ENCODE measurements at places on chromosomes 2 and 18.

- no peak for DNase-seq
These were observed 46.3 kb downstream of the PLEKHB2 start for GRCh38 chr2:131151398-131151797.

DNA sequence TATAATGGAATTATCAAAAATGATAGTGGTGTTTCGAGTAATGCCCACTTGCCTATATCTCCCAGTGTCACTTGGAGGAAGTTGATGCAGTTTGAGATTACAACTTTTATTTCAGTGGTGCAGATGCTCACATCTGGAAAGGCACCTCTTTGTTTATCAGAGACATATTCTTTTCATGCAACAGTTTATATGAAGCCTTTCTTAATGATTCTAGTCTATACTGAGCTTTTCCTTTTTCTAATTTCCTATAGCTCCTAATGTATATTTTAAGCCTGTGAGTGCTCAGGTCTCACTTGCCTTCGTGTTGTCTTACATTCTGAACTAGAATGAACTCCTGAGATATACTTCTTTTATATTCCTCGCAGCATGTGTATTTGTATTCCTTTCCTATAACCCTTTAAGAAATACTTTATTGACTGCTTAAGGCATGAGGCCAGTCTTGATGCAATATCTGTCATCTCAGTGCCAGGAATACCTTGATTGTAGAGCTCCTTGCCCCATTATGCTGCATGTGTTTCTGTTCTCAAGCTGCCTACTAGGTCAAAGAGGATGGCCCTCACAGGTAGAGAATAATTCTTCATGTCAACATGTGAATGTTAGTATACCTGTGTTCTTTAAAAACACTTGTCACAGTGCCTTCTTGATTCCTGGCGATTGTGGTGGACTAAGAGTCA is 52.6 kb downstream of the VRK2 start:
- DNase-seq = no peak

DNA sequence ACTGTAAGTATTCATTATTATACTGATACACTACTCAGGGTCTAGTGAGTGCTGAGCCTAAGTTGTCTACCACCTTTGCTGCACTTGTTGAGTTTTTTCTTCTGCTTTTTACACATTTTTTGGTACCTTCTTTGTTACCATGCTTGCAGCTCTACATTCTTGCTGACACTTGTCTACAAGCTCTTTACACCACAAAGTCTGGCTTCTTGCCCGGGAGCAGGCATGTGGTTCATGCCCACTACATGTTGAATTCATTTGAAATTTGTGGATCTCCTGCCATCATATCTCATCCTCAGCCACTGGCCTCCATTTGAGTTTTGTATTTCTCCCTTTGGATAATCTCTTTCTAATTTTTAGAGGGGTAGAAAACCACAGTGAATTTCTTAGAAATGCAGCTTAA is 29.9 kb downstream of the IL18R1 start:
- DNase-seq = no peak

- DNase-seq = no peak
These were observed 52.2 kb downstream of the C1QL2 start for GRCh38 chr2:119106301-119106897.

GRCh38 chr2:84741182-84741822 is 139.6 kb downstream of the TRABD2A start:
- no peak for DNase-seq

DNA sequence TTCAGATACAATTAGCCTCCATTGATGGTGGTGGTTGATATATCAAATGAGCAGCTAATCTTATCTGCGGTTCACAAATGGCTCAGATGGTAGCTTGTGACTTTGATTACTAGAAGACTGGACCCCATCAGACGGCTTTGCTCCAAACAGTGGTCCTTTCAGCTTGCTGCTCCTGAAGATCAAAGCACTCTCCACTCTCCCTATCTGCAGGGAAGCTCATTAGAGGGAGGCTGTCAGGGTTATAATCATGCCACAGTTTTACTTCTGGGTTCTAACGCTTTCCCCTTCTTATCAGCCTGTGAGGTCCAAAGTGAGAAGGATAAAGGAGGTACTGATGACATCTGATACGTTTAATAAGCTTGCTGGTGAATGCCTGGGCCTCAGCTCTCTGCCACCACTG is 247.1 kb upstream of the NT5C1B start:
- no peak for DNase-seq

DNA sequence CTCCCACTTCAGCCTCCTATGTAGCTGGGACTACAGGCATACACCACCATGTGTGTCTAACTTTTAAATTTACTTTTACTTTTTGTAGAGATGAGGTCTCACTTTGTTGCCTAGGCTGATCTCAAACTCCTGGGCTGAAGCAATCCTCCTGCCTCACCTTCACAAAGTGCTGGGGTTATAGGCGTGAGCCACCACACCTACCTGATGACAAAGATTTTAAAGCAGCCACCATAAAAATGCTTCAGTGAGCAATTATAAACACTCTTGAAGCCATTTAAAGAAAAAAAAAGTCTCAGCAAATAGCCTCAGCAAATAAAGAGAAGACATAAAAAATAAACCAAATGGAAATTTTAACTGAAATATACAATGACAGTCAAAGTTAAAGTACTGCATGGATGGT is 35.6 kb downstream of the MRPS5 start:
- no peak for DNase-seq

- DNase-seq = no peak
These were observed 7.4 kb upstream of the FHL2 start for GRCh38 chr2:105406221-105406620.

GRCh38 chr2:241545523-241546473 is 12.7 kb upstream of the BOK start:
- DNase-seq = no peak

- no peak for DNase-seq
These were observed 194.7 kb upstream of the TFPI start for GRCh38 chr2:187748958-187749357.

DNA sequence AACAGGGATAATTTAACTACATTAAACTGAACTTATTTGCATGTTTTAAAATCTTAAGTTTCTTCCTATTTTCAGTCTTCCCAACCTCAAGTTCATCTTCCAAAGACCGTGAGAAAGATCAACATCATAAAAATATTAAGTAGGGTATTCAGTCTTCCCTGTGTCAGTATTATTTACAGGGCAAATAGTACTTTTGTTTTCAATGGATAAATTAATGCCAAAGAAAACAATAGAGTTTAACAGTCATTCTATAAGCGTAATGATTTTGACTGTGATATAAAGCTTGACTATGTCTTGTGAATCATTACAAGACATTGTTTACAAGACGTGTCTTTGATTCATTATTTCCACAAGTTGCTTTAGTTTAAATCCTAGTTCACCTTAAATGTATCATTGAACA is 48.0 kb upstream of the NRXN1 start:
- DNase-seq = no peak

- no peak for DNase-seq
These were observed 681.3 kb downstream of the ADCYAP1 start for GRCh38 chr18:1585881-1586488.

- DNase-seq = peak; percentile 7
These were observed 30.4 kb downstream of the SERTAD2 start for GRCh38 chr2:64623242-64623850.

- DNase-seq = no peak
These were observed 1.7 kb downstream of the MARS2 start for GRCh38 chr2:197706839-197707207.

GRCh38 chr2:137676346-137676745 is 287.9 kb upstream of the HNMT start:
- no peak for DNase-seq

DNA sequence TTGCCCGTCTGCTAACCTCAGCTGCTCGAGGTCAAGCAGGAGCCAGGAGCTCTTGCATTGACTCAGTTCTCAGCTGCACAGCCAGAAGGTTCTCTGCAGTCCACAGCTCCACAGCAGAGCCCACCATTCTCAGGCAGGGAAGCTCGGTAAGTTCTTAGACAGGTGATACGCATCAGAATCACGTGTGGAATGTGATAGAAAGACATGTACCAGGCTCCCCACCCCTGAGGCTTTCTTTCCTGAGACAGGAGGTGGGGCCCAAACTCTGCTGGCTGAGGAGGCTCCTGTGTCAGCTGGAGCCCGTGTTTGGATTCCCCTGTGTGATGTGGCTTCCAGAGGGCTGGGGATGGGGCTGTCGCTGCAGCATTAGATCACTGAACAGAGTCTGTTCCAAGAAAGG is 28.0 kb downstream of the DIPK1C start:
- DNase-seq = no peak

GRCh38 chr2:46257476-46257875 is 39.7 kb upstream of the EPAS1 start:
- no peak for DNase-seq

- DNase-seq = no peak
These were observed 638.0 kb downstream of the CNTNAP5 start for GRCh38 chr2:124662946-124663644.

DNA sequence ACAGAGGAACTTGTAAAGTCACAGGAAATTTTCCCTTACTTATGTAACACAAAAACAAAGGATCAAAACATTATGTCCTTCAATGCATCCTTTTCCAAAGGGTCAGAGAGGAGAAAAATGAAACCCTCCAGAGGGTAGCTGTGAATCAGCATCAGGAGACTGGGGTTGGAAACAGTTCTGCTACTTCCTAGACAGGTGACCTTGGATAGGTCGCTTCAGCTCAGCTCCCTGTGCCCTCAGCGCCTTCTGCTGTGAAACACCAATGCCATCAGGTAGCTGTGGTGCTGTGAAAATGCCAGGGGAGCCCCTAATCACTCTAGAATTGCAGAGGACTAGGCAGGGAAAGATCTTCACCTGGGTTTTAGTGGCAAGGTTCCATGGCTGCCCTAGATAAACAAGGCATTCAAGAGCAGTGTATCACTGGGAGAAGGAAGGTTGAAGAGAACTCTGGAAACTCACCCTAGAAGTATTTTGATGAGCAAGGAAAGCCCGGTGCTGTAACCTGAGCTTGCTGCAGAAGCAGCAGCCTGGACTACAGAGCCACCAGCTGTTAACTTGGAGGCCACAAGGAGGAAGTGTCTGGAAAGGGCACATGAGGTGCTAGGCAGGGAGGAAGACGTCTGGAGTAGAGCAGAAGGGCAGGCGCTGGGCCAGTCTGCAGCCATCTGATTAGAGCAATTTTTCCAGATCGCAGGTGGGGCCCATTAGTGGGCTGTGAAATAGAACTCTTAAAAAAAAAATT is 100.7 kb upstream of the MCFD2 start:
- no peak for DNase-seq

DNA sequence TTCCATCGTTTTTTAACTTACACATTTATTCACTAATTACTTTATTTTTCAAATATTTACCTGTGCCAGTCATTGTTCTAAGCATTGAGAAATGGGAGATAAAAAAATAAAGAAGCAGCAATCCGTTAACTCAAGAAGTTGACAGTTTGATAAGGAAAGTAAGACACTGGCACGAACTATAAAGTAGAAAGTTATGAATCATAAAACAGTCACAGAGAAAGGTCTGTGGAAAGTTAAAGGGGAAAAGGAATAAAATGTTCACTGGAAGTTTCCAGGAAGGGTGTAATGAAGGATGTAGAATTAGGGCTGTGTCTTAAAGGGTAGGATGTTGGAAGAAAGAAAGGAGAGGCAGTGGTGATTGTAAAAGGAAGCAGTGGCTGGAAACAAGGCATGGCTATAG is 118.9 kb downstream of the RDH14 start:
- no peak for DNase-seq

DNA sequence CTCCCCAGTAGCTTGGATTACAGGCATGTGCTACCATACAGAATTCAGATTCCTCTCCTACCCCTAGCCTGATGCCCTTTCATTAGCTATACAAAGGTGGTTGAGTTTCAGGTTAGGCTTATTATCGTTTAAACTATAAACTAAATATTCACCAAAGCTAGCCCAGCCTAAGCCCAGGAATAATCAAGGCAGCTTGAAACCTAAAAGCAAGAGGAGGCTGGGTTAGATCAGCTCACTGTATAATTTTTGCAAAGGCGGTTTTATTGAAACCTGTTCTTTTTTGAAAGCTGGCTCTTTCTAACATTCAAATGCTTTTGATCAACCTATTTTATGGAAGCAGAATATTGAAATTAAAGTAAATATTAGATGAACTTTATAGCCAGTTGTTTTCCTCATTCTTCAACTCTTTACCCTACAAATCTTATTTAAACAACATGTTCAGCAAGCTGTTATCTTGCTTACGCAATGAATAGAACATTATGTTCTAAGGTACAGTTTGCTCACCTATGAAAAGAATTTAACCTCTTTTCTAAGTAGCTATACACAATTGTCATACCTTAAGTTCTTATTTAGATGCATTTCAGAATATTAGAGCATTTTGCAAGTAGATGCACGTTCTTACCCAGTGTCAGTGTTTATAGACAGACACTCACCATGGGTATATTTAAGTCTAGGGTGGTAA is 241.6 kb downstream of the NEDD4L start:
- DNase-seq = no peak

- DNase-seq = no peak
These were observed 124.2 kb upstream of the REV1 start for GRCh38 chr2:99613980-99614379.

DNA sequence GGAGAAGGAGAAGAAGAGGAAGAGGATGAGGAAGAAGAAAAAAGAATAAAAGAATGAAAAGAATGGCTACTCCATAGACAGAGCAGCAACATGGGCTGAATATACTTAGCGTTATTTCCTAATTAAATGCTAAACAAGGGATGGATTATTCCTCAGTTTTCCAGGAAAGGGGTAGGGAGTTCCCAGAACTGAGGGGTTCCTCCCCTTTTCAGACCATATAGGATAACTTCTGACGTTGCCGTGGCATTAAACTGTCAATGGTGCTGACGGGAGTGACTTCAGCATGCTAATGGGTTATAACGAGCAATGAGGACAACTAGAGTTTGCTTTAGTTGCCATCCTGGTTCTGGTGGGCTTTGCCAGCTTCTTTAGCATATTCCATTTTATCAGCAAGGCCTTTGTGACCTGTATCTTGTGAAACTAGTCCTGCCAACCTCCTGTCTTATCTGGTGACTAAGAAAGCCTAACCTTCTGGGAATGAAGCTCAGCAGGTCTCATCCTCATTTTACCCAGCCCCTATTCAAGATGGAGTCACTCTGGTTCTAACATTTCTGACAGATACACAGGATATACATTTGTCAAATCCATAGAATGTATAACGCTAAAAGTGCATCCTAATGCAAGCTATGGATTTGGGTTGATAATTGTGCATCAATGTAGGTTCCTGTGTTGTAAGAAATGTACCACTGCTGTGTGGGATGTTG is 152.3 kb downstream of the MAIP1 start:
- no peak for DNase-seq

DNA sequence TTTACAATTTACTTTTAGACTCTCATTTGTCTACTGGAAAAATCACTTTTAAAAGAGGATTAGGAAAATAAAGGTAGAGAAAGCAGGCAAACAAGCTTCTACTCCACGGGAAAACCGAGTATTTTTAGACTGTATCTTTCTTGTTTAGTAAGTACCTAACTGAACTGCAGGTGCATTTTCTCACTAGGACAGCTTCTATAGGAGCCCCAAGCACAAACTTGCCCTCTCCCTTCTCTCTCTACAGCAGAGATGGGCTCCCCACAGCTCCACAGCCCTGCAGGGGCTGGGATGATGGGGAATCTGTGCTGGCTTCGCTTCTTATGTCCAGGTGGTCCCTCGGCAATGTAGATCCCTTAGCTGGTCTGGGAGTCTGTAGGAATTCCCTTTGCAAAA is 16.2 kb downstream of the PSTPIP2 start:
- no peak for DNase-seq

All from omental fat pad (tissue), 4 donors.